ENCODE measurements at places on chromosomes 2 and 18. TPM values are rescaled to one million over a fixed set of nuclear protein-coding genes. Genes with fewer than 3 reads are reported as not detected.

Gene INPP4A
- 55.3 TPM for total RNA-seq

Gene ATOH8
- 0.22 TPM for total RNA-seq

Gene DNAJC5G
- 0.44 TPM for total RNA-seq

GRCh38 chr2:54434711-54435110 is 21.4 kb upstream of the SPTBN1 start:
- H3K27me3 ChIP-seq, result no peaks in the 10 kb centered on the region
- no peak overlapping the region for H3K27ac ChIP-seq
- no peak for DNase-seq

Gene CD207
- not detected for total RNA-seq

DNA sequence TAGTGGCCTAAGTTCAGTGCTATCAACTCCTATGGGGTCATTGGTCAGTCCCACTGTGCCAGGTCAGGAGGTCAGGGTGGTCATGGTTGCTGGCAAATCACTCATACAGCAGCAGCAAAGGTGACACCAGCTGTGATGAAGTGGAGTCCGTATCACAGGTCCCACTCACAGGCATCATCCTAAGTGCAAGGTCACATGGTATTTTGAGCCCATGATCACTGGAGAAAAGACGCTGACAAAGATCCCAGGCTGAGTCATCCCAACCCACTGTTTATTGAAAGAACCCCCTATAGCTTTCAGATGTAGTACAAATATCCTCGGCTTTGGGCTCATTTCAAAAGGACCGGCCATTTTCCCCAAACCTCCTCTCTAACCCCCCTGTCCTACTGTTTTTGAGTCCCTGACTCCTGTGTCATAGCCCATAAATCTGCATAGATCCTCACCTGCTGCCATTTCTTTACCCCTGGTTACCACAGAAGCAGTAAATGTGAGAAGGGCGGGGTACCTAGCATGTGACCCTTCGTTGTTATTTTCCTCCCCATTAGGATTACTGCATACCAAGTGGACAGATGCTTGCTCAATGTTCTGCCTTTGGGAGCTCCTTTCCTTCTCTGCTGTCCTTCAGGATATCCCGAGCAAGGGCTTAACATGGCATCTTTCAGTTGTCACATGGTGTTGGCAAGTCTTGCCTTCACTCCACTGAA is 107.7 kb downstream of the COL6A3 start:
- no peak overlapping the region for H3K27ac ChIP-seq
- no peak overlapping the region for H3K4me3 ChIP-seq
- peaks cover 19% of the 10 kb centered on the region for H3K36me3 ChIP-seq
- H3K27me3 ChIP-seq, result no peaks in the 10 kb centered on the region
- H3K4me1 ChIP-seq, result no peaks in the 10 kb centered on the region

- peaks cover 23% of the 10 kb centered on the region for H3K27me3 ChIP-seq
Observed at GRCh38 chr2:100822587-100823248, 2.8 kb downstream of the NPAS2 start.

Gene BCL2
- total RNA-seq, result 1.3 TPM

DNA sequence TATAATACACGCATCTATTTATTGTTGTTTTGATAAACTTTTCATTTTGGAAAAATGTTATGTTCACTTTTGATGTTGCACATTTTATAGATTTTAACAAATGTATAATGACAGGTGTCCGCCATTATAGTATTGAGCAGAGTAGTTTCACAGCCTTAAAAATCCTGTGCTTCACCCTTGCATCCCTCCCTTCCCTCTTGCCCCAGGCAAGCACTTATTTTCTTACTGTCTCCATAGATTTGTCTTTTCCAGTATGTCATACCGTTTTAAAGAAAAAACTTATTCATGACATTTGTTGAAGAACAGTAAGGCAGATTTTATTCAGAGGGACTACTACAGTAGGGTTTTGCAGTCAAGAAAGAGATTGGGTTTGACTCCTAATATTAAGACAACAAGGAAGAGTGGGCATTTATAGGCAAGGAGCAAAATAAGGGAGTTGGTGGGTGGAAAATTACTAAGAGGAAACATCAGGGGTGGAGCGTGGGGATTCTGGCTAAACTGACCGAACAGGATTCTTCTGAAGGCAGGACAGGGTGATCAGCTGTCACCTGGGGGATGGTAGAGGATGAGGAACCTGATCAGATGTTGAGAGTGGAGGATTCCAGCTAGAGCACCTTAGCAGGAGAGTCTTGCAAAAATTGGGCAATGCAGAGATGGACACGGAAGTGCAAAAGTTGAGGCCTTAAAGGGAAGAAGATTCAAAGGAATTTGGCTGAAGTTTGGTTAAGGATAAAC is 108.8 kb downstream of the NCK2 start:
- H3K36me3 ChIP-seq, result peaks cover 19% of the 10 kb centered on the region
- DNase-seq, result no peak
- no peak overlapping the region for H3K4me3 ChIP-seq
- H3K4me1 ChIP-seq, result peaks cover 7% of the 10 kb centered on the region
- H3K27me3 ChIP-seq, result no peaks in the 10 kb centered on the region

GRCh38 chr2:199940373-199940772 is 14.9 kb downstream of the TYW5 start:
- no peak overlapping the region for H3K4me3 ChIP-seq
- H3K27me3 ChIP-seq, result no peaks in the 10 kb centered on the region
- H3K27ac ChIP-seq, result no peak overlapping the region
- H3K4me1 ChIP-seq, result no peaks in the 10 kb centered on the region
- peaks cover 63% of the 10 kb centered on the region for H3K36me3 ChIP-seq

GRCh38 chr18:23209796-23210195 is 74.5 kb downstream of the CABLES1 start:
- H3K27ac ChIP-seq, result no peak overlapping the region
- H3K27me3 ChIP-seq, result no peaks in the 10 kb centered on the region
- no peaks in the 10 kb centered on the region for H3K4me1 ChIP-seq
- no peak overlapping the region for H3K4me3 ChIP-seq
- peaks cover 27% of the 10 kb centered on the region for H3K36me3 ChIP-seq
- DNase-seq, result no peak

GRCh38 chr2:195879153-195879552 is 189.5 kb downstream of the DNAH7 start:
- no peaks in the 10 kb centered on the region for H3K27me3 ChIP-seq
- no peak overlapping the region for H3K27ac ChIP-seq
- no peaks in the 10 kb centered on the region for H3K4me1 ChIP-seq
- H3K4me3 ChIP-seq, result no peak overlapping the region

Gene REEP1
- 1.3 TPM for total RNA-seq

GRCh38 chr2:193778293-193778692 is 1583.6 kb upstream of the TMEFF2 start:
- H3K27me3 ChIP-seq, result no peaks in the 10 kb centered on the region
- no peak overlapping the region for H3K27ac ChIP-seq
- H3K4me1 ChIP-seq, result no peaks in the 10 kb centered on the region
- no peak for DNase-seq
- H3K36me3 ChIP-seq, result no peaks in the 10 kb centered on the region
- H3K4me3 ChIP-seq, result no peak overlapping the region

- H3K4me1 ChIP-seq, result no peaks in the 10 kb centered on the region
- H3K36me3 ChIP-seq, result peaks cover 4% of the 10 kb centered on the region
- no peaks in the 10 kb centered on the region for H3K27me3 ChIP-seq
- H3K4me3 ChIP-seq, result no peak overlapping the region
- DNase-seq, result no peak
Observed at GRCh38 chr2:20637147-20637546, 13.8 kb downstream of the HS1BP3 start.

- H3K4me3 ChIP-seq, result peak overlapping the region; percentile 84
- no peak for DNase-seq
- H3K4me1 ChIP-seq, result no peaks in the 10 kb centered on the region
- no peaks in the 10 kb centered on the region for H3K36me3 ChIP-seq
- H3K27me3 ChIP-seq, result no peaks in the 10 kb centered on the region
Observed at GRCh38 chr2:9002637-9003365, 683 bp downstream of the MBOAT2 start.

DNA sequence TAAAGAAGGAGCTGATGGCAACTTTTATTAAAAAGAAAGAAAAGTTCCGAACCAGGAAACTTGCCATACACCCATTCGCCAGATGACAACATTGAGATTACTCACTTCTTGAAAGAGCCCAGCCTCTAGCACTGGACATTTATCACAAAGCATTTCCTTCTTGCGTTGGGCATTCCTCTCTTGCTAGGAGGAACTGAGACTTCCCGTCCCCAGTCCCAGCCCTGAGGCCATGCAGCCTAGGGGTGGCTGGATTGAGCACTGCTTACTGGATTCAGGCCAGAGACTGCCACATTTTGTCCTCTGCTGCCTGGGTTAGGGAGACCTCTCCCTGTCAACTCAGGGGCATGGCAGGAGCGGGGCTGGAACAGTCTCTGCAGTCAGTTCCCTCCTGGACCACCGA is 80.1 kb downstream of the SDC1 start:
- H3K36me3 ChIP-seq, result no peaks in the 10 kb centered on the region
- no peak for DNase-seq
- no peak overlapping the region for H3K4me3 ChIP-seq
- H3K4me1 ChIP-seq, result peaks cover 6% of the 10 kb centered on the region
- no peak overlapping the region for H3K27ac ChIP-seq
- H3K27me3 ChIP-seq, result no peaks in the 10 kb centered on the region

Gene VSNL1
- 9.9 TPM for total RNA-seq

DNA sequence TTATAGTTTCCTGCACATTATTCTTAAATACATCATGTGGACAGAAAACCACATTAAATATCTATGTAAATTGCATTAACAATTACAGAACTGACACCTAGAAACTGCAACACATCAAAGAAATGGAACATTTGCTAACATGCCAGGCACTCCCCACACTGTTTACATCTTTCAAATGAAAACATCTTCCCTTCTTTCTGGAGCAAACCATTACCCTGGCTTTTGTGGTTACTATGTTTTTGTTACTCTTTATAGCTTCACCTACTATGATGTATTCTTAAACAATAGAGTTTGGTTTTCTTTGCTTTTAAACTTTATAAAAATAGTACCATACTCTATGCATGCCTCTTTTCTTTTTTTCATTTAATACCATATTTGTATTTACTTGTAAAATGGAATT is 1894.5 kb upstream of the CELF4 start:
- no peak overlapping the region for H3K4me3 ChIP-seq
- H3K4me1 ChIP-seq, result no peaks in the 10 kb centered on the region
- H3K36me3 ChIP-seq, result no peaks in the 10 kb centered on the region
- no peaks in the 10 kb centered on the region for H3K27me3 ChIP-seq

Gene DYNAP
- total RNA-seq, result 2.3 TPM

Gene ASB18
- total RNA-seq, result not detected

DNA sequence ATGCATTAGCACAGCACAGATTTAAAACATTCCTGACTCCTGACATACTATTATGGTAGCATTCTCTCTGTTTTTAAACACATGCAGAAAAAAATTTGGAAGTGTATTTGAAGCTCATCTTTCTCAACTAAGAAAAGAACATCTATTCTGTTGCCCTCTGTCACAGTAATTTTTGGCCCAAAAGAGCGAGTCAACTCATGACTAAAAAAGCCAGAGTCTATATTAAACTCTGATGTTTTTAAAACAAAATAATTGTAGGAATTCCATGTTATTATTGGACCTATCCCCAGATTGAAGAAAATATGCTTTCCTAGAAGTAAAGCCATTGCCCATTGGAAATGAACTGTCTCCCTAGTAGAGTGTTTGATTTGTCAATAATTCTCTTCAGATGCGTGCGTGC is 96.7 kb downstream of the CRIM1 start:
- H3K4me3 ChIP-seq, result no peak overlapping the region
- peaks cover 7% of the 10 kb centered on the region for H3K36me3 ChIP-seq
- no peaks in the 10 kb centered on the region for H3K27me3 ChIP-seq
- no peak for DNase-seq

Gene SMYD5
- 45.2 TPM for total RNA-seq

DNA sequence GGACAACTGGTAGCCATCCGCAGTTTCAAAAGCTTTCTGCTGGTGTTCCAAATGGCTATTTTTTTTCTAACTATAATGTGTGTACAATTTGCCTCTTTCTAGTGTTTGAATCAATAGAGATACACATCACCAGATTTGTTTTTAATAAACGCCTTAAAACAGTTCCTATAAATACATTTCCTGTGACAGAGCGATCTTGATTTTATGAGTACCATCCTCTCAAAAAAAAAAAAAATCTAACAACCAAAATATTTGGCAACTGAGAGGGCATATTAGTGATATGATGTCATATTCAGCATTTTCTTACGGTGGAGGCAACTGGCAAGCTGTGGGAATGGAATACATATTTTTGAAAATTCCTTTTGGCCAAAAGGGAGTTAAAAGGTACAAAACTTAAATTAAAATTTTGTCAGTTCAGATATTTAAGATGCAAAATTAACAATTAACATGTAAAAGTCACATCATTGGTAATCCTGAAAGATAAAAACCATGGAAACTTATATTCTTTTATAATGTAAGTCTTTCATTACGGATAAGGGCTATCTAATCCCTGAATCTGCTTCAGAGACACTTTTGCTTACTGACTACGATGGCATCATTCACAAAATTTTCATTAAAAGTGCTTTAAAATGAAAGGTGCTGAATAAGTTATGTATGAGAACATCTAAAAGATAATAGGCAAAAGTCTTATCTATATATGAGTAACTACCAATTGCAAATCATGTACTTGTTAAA is 268.4 kb downstream of the TCF4 start:
- no peaks in the 10 kb centered on the region for H3K36me3 ChIP-seq
- no peaks in the 10 kb centered on the region for H3K27me3 ChIP-seq
- H3K4me3 ChIP-seq, result no peak overlapping the region
- no peak for DNase-seq
- no peak overlapping the region for H3K27ac ChIP-seq
- H3K4me1 ChIP-seq, result no peaks in the 10 kb centered on the region

Gene CAB39
- 42.7 TPM for total RNA-seq

Gene MEIS1
- total RNA-seq, result 0.31 TPM

Gene UGT1A3
- not detected for total RNA-seq

DNA sequence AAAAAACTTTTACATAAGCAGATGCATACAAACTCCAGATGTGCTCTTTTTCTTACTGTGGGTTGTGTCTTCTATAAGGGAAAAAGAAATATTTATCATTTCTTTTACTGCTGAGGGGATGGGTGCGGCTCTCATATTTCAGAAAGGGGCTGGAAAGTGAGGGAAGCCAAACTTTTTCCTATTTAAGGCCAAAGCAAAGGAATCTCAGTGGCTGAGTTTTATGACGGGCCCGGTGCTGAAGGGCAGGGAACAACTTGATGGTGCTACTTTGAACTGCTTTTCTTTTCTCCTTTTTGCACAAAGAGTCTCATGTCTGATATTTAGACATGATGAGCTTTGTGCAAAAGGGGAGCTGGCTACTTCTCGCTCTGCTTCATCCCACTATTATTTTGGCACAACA is at the start of gene COL3A1:
Gene COL3A1, plus strand, starts transcription at position 210 of the 400 bp plus-strand sequence. Its CDS starts 117 bp downstream, at position 327.
- H3K36me3 ChIP-seq, result no peaks in the 10 kb centered on the region
- H3K27me3 ChIP-seq, result no peaks in the 10 kb centered on the region
- H3K27ac ChIP-seq, result no peak within 1 kb of the TSS
- H3K4me3 ChIP-seq, result no peak within 1 kb of the TSS
- no peak for DNase-seq
